Adipocyte (in vitro differentiated cells): ENCODE measurements at places on chromosomes 4 and X.

DNA sequence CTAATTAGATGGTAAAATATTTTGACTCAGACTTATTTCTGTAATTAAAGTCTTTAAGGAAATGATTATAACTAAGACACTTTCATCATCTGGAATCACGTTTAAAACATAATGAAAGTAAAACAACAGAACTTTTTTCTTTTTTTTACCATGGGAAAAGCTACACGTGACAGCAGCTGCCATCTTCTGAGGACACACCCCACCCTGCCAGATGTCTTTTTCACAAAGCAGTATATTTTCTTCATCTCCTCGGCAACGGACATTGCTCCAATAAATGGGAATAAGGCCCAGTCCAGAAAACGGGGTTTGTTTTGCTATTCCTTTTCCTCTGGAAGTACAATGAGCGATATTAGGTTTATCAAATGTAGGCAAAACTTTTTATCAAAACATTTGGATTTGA lies 17.5 kb downstream of the PRSS12 start:
- no peak for DNase-seq

GRCh38 chr4:184416913-184417734 lies 57.2 kb downstream of the IRF2 start:
- no peak for DNase-seq

- DNase-seq, result no peak
Measured at GRCh38 chr4:42391355-42391664, 6.0 kb upstream of the SHISA3 start.

DNA sequence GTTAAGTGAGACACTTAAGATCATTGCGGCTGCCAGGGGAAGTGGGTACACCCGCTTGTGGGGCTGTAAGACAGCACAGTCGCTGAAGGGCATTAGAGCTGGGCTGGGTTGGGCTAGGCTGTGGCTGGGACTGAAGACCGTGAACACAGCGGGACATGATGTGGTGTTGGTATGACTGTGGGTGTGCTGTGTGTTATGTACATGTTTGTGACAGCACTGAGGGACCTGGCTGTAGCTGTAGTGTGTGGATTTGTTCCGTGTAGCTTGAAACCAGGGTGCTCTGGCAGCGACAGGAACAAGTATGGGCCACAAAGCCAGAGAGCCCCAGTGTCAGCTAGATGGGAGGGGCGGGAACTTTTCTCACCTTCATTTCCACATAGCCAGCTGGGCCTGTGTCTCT lies 82.1 kb downstream of the NHSL2 start:
- no peak for DNase-seq

DNA sequence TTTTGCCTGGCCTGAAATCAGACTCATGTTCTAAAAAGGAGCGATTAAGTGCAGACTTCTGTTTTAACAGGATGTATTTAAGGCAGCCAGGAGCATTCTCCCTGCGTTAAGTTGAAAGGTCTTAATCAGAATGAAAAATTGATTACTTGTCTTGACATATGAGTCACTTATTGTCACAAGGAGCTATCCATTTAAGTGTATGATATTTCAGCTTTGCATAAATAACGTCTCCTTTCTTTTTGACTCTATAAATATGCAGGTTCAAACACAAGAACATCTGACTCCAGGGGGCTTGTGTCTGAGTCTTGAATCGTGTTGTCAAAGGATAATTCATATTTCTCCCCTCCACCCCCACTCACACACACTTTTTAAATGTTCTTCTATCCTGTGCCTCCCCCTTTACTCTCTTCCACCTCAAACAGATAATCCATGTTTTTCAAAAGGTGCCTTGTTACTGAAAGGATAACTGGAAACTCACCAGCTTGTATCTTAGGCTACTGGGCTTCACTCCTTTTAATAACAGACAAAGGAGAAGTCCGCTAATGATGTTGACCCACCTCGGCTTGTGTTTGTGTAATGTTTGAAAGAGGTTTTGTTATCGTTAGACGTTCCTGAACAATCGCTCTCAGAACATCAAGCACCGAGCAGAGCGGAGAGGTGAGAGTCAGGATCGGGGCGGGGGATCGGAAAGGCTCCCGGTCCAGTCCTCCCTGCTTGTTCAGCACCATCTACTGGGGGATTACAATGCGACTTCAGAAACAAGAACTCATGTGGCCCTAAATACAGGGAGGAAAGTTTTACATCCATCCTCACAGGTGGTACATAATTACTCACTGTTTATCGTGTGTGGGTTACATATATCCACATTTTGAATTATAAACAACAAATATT lies 107.5 kb upstream of the RPL34 start:
- peak; percentile 64 for DNase-seq

GRCh38 chr4:38723114-38723513 lies 59.1 kb downstream of the KLF3 start:
- no peak for DNase-seq

- DNase-seq, result no peak
Measured at GRCh38 chr4:112531146-112531545, 15.2 kb upstream of the NEUROG2 start.

DNA sequence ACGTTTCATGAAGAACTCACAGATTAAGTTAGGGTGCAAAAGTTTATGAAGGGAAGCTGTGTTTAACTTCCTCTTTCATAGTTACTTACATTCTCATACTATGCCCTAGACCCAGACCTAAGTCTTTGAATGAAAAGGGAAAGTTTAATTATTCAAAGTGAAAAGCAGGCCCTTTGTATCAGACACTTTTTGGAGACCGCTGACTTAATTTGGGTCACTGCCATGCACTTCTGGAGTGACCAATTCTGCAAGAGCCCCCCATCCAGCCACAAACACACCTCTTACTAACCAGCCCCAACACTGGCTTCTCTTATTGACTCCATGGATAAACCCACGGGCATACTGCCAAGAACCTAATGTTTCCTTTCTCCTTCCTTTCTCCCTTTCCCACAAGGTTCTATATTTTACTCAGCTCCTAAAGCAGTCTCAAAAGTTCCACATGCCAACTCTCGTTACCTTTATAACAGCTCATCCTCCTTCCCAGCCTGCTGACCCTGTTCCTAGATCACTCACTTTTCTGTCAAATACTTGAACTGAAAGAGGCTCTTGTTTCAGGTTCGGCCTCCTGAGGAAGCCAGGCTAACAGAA lies 34.5 kb downstream of the ABCE1 start:
- DNase-seq, result no peak

DNA sequence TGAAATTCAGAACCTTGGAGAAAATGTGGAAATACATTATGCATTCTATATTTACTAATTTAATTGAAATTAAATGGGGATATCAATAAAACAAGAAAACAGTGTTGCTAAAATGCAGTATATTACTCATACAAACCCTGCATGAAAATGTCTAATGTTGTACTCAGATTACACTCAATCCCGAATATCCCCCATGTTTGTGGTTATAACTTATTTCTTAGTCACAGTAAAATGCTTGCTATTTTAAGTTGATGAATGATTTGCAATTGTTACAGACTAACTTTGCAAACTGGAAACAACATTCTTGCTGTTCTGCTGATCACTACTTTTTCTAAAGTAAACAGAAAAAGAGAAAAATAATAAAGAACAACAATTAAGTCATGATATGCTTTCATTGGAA lies 33.1 kb upstream of the ANXA10 start:
- DNase-seq, result peak; percentile 51

DNA sequence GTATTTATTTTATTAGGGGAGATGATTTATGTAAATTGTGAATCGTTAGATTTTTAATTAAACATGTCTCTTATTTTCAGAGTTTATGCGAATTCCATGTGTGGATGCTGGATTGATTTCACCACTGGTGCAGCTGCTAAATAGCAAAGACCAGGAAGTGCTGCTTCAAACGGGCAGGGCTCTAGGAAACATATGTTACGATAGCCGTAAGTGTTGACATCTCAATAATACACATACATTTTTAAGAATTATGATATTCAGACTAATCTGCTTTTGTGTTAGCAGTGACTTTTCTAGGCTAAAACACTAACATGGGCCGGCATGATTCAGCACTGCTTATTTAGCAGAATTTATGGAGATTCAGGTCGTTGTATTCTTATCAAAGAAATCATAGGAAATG lies 91.2 kb downstream of the RAP1GDS1 start:
- DNase-seq, result no peak

DNA sequence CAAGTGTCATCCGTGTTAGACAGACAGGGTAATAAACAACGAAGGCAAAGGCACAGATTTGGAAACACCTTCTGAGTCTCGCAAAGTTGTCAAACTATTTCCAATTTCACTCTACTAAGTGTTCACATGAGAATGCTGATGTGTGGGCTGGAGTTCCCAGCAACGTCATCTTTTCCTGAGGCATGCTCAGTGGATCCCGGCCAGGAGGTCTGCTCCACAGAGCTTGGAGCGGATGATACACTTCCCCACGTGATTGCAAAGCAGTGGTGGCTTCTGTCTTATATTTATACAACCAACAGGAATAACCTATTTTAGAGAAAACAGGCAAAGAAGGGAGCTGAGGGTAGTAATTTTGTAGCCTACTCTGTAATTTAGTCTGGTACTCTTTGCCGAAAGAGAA lies 40.1 kb upstream of the PDK3 start:
- peak; percentile 10 for DNase-seq

GRCh38 chr4:115841871-115842270 lies 728.5 kb upstream of the NDST4 start:
- no peak for DNase-seq

GRCh38 chrX:118901991-118902390 lies 72.4 kb upstream of the LONRF3 start:
- DNase-seq, result no peak

GRCh38 chrX:132037479-132037993 lies 14.4 kb downstream of the STK26 start:
- DNase-seq, result no peak

GRCh38 chrX:95919605-95920004 lies 765.0 kb upstream of the DIAPH2 start:
- DNase-seq, result no peak

- DNase-seq, result peak; percentile 52
Measured at GRCh38 chr4:76896614-76897535, 1.1 kb downstream of the SOWAHB start.

DNA sequence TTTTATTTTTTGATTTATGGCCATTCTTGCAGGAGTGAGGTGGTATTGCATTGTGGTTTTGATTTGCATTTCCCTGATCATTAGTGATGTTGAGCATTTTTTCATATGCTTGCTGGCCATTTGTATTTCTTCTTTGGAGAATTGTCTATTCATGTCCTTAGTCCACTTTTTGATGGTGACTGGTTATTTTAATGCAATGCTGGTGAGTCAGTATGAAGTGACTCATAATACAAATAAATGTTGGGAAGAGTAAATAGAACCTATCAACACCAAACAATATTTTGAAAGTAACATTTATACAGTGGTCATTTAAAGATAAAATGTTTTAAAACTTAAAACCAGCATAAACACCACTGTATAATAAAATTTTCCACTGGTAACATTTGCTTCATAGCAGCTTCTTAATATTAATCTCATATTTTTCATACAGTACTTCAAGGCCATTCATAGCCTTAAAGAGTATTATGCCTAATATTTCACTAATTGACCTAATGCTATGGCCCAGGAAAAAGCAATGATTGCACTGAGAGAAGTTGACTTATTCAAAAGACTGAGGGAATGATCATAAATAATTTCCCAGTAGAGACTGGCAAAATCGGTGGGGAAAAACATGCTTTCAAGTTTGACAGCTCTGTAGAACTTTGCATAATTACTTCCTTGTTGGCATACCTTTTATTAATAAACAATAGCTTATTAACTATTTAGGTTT lies 33.9 kb downstream of the CASK start:
- DNase-seq, result peak; percentile 22

DNA sequence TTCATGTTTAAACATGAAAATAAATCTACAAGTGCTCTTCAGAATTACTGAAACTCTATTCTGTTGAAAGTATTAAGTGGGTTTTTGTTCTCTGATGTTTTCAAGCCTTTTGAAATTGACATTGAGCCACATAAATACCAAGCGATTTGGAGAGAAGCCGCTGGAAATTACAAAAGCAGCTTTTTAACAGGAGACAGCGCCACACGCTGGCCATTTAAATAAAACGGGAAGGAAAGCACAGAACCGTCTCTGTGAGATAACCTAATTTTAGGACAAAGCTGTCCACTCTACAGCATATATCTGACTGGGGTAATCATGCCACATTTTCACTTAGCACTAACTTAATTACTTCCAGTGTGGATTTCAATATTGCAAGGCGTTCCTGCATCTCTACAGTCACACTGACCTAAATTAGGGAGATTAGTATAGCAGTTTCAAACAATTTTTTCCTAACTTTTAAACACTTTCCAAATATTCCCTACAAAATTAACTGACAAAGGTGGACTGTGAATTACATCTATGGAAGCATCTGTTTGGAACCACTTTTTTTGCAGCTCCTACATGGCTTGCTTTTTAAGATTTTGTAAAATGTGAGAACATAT lies 6.8 kb upstream of the ANOS1 start:
- DNase-seq, result peak; percentile 71

GRCh38 chr4:36351082-36351666 lies 69.8 kb downstream of the DTHD1 start:
- peak; percentile 32 for DNase-seq

DNA sequence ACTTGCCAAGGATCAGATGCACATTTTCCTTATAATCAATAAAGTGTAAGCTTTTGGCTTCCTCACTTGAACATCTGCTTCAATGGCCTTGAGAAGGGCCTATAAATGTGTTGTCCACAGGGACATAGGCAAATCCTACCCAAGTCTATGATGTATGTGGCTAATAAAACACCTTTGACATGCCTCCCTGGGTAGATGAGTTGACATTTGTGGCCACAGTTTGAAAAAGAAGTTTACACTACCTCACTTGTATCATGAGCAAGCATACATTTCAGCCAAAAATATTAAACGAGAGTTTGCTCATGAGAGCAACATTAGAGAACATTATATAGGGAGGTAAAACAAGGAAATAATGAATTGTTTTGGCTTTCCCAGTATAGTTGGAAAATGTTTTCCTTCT lies 1067.7 kb downstream of the C4orf33 start:
- DNase-seq, result no peak

DNA sequence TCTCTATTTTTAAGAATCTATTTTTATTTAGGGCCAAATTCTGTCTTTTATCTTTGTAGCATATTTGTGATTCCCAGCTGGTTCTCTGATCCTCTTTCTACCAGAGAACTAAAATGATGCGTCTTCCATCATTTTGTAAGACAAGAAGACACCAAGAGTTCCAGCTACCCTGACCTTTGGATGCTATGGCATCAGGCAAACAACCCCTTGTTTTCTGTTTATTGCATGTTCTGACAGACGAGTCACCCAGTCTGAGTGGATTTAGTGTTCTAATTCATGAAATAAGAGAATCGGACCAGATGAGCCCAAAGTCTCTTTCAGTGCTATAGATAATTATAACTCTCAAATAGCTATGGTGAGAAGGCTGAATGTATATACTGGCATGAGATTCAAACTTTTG lies 69.7 kb downstream of the ZFYVE28 start:
- DNase-seq, result peak; percentile 19
